ENCODE measurements at places on chromosomes 12 and 14.
A peak's percentile ranks its signal among the peaks of the same experiment; 100 is the strongest.

GRCh38 chr12:111277570-111277969, 91.3 kb downstream of the PHETA1 start:
- DNase-seq: no peak

DNA sequence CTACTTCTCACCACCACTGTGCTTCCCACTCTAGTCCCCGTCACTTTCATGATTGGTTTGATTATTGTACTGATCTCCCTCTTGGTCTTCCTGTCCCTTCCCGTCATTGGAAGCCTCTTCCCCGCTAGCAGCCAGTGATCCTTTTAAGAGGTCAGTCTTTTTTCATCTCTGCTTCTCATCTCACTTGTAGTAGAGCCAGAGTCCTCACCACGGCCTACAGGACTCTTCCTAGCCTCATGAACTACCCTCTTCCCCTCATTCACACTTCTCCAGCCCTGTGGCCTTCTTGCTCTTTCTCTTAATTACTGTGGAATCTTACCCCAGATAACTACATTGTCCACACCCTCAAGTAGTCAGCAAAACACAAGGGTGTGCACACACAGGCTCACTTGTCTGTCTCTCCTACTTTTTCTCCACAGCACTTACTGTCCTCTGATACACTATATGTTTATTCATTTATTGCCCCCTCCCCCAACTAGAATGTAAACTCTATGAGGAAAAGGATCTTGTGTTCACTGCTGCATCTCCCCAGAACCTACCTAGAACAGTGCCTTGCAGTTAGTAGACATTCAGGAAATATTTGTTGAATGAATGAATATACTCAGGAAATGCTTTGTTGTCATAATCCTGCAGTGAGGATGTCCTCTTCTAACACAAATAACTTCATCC, 66.3 kb downstream of the CKB start:
- no peak for DNase-seq

DNA sequence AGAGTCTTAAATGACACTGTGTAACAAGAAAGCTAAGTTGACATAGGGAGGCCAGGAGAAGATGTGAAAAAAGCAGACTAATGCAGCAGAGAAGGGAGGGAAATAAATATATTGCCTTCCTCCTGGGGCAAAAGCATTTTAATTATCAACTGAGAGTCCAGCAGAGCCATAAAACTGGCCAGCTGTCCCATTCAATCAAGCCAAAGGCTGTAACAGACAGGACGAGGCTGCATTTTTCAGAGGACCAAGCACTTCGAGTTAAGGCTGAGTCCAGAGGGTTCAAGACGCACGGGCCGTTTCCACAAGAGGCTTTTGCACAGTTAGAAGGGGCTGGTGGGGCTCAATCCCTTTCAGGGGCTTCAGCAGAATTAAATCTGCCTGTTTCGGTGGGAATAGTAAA, 20.4 kb downstream of the MAP3K9 start:
- no peak for DNase-seq

- DNase-seq: no peak
Observed at GRCh38 chr14:29098656-29099055, 332.1 kb downstream of the FOXG1 start.

DNA sequence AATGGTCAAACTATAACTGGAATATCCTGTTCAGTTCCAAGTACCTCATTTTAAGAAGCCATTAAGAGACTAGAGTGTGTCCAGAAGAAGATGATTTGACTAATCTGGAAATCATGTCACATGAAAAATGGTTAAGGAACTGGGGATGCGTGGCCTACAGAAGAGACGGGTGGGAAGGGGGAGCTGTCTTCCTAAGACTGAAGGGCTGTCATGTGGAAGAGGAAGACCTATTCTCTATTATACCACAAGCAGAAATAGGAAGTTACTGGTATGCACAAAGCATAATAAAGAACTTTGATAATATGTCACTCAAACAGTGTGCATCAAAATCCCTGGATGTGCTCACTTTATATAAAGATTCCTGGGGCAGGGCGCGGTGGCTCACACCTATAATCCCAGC, 50.3 kb downstream of the HECTD4 start:
- DNase-seq: no peak

DNA sequence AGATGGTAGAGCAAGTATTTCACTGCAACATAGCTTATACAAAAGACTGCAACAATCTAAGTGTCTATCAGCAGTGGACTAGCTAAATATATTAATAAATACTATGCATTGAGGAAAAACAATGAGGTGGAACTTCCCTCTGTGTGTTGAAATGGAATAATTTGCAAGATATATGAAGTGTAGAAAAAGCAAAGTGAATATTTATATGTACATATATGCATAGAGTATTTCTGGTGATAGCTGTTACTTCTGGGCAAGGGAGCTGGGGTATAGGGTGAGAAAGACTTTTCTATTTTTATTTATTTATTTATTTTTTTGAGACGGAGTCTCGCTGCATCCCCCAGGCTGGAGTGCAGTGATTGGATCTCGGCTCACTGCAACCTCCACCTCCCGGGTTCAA, 33.9 kb downstream of the DNAL1 start:
- DNase-seq: no peak

GRCh38 chr14:21384494-21384851, 654 bp upstream of the SUPT16H start:
- no peak for DNase-seq

DNA sequence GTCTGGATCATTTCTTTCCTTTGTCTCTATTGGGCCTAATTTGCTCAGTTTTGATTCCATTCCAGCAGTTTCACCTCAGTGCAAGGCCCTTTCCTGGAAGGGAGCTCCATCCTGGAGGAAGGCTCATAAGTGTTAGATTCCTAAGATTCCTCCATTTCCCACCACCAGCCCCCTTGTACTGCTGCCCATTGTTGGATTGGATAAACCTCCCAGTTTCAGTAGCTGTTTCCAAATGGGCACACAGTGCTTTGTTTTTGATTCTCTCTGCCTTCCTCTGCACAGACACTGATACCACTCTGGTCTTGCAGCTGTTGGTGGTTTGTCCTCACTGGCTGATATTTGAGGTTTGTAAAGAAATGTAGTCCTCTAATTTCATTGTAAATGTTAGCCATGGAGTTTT, 158.9 kb downstream of the SLC15A5 start:
- DNase-seq: no peak

DNA sequence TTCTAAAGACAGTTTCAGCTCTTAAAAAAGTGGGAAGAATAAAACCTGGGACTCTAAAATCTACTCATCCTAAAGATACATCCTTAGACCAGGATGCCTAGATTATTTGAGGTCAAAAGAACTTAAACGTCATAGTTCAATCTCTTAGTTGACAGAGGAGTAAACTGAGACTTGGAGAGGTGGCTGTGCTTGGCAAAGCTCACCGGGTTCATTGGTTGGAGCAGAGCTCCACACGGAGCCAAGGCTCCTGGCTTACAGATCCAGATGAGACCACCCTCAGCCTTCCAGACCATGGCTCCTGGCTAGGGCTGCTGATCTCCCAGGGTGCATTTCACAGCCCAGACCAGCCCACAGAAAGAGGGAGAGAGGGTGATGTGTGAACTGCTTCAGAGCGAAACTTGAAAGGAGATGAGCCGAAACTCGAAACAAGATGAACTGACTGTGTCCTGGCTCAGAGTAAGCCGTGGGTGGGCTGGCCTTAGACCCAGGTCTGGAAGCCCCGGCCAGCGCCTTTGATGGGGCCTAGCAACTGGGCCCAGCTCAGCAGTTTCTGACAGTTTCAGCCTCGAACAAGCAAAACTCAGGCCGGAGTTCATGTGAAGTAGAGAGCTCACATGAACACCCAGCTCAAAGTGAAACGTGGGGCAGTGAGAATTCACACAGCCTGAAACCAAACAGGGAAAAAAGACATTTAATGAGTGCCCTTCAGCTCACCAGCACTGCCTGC, 1044.8 kb downstream of the BCL11B start:
- DNase-seq: peak; percentile 12

DNA sequence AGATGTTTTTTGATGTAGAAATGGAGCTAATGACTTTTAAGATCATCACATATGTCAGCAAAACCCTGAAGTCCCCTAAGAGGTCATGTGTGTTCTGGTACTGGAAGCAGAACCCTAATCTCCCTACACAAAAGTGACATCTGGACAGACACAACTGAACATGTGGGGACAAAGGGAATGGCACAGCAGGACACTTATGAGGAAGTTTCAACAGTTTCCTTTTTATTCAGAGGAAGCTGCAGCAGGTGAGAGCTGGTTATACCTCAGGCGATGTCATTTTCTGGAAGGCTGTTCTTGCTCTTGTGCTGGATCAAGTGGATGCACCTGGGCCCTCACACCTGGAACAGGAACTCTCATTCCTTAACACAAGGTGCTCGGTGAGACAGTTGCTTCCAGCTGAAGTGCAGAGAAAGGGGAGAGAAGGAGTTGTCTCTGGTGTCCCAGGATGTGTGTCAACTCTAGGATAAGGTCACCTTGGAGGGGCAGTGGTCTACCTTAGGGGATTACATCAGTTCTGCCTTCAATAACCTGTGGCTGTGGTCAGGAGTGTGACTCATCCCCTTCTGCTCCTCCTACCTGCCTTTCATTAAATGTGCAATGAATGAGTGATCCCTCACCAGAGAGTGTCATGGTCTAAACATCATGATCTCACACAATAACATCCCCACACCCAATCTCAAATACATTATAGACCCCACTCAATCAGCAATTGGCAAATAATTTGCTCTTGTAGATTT, 463.4 kb downstream of the TMEM121 start:
- DNase-seq: no peak

GRCh38 chr12:54162741-54163140, 26.0 kb downstream of the SMUG1 start:
- no peak for DNase-seq

GRCh38 chr14:30884901-30885300, 10.5 kb downstream of the COCH start:
- DNase-seq: no peak

DNA sequence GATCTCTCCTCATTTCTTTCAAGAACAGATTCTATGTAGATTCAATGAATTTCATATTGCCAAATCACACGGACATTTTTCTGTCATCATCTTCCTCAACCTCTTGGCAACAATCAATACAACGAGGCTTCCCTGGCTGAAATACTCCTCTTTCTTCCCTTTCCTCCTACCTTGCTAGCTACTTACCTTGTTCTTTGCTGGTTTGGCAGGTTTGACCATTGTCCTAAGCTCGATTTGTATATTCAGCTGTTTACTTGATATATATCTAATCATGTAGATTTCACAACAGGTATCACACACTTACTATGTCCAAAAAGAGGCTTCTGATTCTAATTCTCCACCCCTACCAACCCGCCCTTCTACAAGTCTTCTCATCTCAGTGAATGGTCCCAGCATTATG, 23.6 kb downstream of the NDUFA12 start:
- no peak for DNase-seq

DNA sequence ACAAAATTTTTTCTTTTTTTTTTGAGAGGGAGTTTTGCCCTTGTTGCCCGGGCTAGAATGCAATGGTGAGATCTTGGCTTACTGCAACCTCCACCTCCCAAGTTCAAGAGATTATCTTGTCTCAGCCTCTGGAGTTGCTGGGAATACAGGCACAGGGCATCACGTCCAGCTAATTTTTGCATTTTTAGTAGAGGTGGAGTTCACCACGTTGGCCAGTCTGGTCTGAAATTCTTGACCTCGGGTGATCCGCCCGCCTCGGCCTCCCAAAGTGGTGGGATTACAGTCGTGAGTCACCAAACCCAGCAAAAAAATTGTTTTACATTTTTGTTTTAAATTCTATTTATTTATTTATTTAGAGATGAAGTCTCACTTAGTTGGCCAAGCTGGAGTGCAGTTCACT, 4.7 kb upstream of the SLC2A14 start:
- no peak for DNase-seq

DNA sequence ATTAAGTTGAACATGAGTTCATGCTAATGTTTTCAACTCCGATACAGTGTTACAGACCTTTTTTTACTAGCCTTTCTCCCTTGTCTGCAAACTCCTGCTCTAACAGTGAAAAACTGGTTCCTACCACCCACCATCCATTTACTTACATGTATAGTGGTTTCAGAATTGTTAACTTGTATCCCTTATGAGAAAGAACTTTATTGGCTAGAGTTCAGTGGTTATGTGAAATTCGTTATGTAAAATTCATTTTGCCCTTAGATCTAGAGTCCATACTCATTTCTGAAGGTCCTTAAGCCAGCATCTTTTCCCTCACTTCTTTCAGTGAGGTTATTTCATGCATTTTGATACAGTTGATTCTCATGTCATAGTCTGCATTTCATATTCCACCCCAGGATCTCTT, 51.0 kb downstream of the PRKCH start:
- DNase-seq: no peak

GRCh38 chr12:115404761-115405470, 720.9 kb upstream of the TBX3 start:
- no peak for DNase-seq

- no peak for DNase-seq
Observed at GRCh38 chr14:68133856-68134255, 314.3 kb downstream of the RAD51B start.

DNA sequence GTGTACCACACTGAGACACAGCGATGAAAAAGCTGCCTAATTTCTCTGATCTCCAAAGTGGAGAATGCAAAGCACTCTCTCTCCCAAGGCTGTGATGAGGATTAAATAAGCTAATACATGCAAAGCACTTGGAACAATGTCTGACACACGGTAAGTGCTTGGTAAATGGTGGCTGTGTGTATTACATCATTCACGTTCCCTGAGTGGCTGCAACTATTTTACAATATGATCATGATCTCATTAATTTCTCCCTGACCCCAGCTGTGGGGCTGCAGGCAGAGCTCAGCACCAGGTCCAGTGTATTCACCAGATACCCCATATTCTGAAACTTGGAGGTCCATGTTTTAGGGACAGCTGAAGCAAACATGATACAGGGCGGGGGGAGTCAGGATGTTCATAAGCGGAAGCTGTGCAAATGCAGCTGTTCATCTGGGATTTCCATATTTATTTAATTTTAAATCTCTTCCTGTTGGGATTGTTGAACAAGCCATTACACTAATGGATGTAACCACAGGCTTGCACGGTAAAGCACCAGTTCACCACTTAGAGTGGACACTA, 106.4 kb downstream of the CCDC60 start:
- no peak for DNase-seq

- no peak for DNase-seq
Observed at GRCh38 chr12:108342985-108343384, 3.9 kb upstream of the CMKLR1 start.

DNA sequence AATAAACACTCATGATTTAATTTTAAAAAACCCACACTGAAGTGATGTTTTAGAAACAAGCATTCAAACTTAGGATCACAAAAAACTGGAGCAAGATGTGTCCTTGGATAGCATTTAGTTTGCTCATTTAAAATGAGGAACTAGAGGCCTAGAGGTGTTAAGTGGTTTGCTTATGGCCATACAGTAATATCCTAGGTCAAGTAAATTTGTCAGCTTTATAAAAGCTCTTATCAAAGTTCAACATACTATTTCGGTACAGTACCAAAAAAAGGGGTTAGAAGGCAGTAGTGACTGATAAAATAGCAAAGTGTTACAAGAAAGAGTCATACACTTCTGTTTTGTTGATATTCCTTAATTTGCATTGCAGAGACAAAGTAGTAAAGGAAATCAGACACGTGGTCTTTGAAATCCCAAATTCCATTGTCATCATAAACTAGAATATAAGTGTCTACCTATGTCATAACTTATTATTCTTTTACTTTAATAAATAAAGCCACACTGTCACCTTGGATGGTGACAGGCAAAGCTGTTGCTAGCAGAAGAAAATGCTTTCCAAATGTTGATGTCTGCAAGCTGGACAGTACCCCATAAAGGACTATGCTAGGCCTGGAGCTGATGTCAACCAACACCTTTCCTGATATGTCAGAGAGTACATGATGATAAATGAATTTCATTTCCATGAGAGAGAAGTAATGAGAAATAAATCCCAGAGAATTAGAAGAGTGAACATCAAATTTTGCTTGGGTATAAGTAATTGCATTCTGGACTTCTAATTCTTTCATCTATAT, 17.6 kb upstream of the SRP54 start:
- DNase-seq: no peak
